ENCODE measurements at places on chromosomes 5 and 9. TPM values are rescaled to one million over a fixed set of nuclear protein-coding genes. Genes with fewer than 3 reads are reported as not detected.

GRCh38 chr5:167783145-167783817 is 508.2 kb upstream of the WWC1 start:
- no peaks in the 10 kb centered on the region for H3K36me3 ChIP-seq
- DNase-seq, result no peak
- no peaks in the 10 kb centered on the region for H3K27me3 ChIP-seq
- H3K4me3 ChIP-seq, result no peak overlapping the region
- H3K27ac ChIP-seq, result no peak overlapping the region

- no peak overlapping the region for H3K4me3 ChIP-seq
- H3K4me1 ChIP-seq, result no peaks in the 10 kb centered on the region
- no peaks in the 10 kb centered on the region for H3K36me3 ChIP-seq
These were observed 100.5 kb upstream of the SNX2 start for GRCh38 chr5:122674385-122674784.

DNA sequence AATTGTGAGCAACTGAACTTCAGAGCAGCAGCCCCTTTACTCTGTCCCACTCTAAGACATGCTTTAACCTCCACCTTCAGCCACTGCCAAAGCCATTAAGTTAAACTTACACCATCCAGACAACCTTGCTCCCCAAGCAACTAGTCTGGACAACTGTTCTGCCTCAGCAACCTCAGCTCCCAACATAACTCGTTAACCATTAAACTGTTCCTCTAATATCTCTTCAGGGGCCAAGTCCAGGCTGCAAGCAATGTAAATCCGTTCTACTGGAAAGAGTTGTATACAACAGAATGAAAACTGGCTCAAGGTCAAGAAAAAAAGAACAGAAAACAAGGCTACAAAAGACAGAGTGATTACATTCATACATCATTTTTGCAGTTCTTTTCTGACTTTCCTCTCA is 131.7 kb upstream of the TARS1 start:
- no peaks in the 10 kb centered on the region for H3K36me3 ChIP-seq
- H3K27ac ChIP-seq, result no peak overlapping the region
- H3K4me3 ChIP-seq, result no peak overlapping the region

GRCh38 chr5:177312649-177313181 is 1.0 kb upstream of the MXD3 start:
- H3K4me3 ChIP-seq, result peak overlapping the region; percentile 95
- H3K27ac ChIP-seq, result peak overlapping the region; percentile 93
- no peaks in the 10 kb centered on the region for H3K27me3 ChIP-seq
- peak; percentile 81 for DNase-seq
- peaks cover 59% of the 10 kb centered on the region for H3K4me1 ChIP-seq

DNA sequence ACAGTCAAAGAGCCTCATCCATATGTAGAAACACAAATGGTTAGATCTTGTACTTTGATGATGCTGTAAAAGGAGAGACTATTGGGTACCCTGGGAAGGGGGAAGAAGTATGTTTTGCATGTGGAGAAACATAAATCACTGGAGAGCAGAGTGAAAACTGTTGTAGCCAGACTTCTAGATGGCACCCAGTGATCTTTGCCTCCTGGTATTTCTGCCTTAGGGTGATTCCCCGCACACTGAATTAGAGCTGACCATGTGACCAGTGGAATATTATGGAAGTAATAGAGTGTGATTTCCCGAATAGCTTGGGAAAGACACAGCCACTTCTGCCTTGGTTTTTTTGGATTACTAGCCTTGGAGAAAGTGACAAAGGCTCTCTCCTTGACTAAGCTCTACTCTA is 174.3 kb downstream of the LPAR1 start:
- no peak for DNase-seq
- H3K4me3 ChIP-seq, result no peak overlapping the region
- H3K27me3 ChIP-seq, result no peaks in the 10 kb centered on the region
- H3K4me1 ChIP-seq, result no peaks in the 10 kb centered on the region

GRCh38 chr9:126720036-126720435 is 84.8 kb upstream of the ZBTB43 start:
- DNase-seq, result no peak
- H3K27ac ChIP-seq, result peak overlapping the region; percentile 92
- H3K4me3 ChIP-seq, result peak overlapping the region; percentile 79

DNA sequence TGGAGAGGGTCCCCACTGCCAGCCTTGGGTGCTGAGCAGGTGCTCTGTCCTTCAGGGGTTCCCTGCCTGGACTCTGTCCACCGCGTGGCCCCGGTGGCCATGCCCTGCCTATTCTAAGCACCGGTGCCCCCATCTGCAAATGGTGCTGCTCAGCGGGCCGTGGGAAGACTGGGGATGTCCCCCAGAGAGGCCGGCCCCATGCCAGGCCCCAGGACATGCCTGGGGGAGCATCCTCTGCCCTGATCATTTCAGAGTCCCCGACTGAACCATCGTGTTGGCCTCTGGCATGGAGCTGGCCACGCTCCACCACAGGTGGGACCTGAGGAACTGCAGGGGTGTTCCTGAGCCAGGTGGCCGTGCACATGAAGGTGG is 64.7 kb downstream of the RXRA start:
- peaks cover 58% of the 10 kb centered on the region for H3K4me1 ChIP-seq
- no peak for DNase-seq

DNA sequence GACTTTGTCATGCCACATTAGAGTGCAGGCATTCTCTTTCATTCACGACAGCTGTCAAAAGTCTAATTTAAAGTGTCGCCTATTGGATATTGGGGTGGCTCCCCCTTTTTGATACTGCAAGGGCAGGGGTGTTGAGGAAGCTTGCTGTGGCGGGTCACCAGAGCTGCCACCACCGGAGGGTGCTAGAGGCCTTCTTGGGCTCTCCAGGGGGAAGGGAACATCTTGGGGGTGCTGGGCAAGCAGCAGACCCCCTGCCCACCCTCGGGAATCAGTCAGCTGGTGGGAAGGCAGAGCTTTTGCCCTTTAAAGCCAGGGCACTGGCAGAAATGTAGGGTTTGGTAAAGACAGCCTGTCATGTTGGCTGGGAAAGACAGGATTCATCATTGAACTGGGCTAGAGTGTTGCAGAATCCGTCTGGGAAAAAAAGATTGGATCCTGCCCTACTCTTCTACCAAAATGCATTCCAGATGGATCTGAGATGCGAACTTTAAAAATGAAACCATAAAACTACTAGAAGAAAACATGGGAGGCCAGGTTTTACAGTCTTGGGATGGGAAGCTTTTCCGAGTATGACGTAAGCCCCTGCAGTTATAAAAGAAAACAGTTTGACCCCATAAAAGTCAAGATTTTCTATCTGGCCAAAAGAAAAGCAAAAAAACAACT is 22.3 kb downstream of the COL5A1 start:
- H3K27me3 ChIP-seq, result no peaks in the 10 kb centered on the region
- no peak overlapping the region for H3K27ac ChIP-seq
- no peaks in the 10 kb centered on the region for H3K4me1 ChIP-seq
- no peak overlapping the region for H3K4me3 ChIP-seq
- no peaks in the 10 kb centered on the region for H3K36me3 ChIP-seq

GRCh38 chr9:7862170-7862569 is 62.6 kb upstream of the DMAC1 start:
- no peak overlapping the region for H3K4me3 ChIP-seq
- no peak for DNase-seq
- H3K27ac ChIP-seq, result no peak overlapping the region
- no peaks in the 10 kb centered on the region for H3K27me3 ChIP-seq
- no peaks in the 10 kb centered on the region for H3K36me3 ChIP-seq
- H3K4me1 ChIP-seq, result no peaks in the 10 kb centered on the region

DNA sequence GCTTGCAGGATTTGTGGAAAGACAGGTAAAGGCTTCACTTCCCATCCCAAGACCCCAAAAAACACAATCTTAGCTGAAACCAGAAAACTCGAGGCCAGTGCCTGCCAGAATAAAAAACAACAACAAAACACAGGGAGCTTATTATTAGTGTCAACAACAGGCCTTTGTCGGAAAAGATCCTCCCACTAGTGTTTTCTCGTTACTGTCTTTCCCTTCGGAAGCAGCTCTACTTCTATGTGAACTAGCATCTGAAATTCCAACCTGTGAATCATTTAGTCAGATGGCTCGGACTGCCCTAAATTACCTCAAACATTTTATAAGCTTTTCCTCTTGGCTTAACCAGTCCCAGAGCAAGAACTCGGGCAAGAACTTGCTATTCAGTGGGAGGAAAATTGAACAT is 122.2 kb upstream of the GNA14 start:
- H3K27me3 ChIP-seq, result no peaks in the 10 kb centered on the region
- no peak overlapping the region for H3K4me3 ChIP-seq

DNA sequence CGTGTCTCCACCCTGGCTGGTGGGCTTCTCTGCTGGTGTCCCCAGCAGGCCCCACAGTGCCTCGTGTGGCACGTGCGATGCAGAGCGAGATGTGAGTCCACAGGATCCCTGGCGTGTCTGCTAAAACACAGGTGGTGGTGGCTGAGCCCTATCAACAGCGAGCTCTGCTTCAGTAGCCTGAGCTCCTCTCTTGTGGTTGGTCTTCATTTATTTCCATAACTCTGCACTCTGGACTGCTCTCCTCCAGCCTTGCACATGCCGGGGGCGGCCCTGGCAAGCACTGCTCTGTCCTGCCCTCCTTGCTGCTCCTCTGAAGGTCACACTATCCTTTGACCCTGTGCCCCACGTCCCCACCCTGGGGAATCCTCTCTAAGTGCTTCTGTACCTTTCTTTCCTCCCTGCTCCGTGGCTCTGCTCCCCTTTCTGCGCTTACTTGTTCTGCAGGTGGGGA is 59.2 kb downstream of the NSUN2 start:
- no peak overlapping the region for H3K27ac ChIP-seq
- H3K27me3 ChIP-seq, result no peaks in the 10 kb centered on the region
- H3K36me3 ChIP-seq, result no peaks in the 10 kb centered on the region
- H3K4me1 ChIP-seq, result no peaks in the 10 kb centered on the region
- no peak for DNase-seq

DNA sequence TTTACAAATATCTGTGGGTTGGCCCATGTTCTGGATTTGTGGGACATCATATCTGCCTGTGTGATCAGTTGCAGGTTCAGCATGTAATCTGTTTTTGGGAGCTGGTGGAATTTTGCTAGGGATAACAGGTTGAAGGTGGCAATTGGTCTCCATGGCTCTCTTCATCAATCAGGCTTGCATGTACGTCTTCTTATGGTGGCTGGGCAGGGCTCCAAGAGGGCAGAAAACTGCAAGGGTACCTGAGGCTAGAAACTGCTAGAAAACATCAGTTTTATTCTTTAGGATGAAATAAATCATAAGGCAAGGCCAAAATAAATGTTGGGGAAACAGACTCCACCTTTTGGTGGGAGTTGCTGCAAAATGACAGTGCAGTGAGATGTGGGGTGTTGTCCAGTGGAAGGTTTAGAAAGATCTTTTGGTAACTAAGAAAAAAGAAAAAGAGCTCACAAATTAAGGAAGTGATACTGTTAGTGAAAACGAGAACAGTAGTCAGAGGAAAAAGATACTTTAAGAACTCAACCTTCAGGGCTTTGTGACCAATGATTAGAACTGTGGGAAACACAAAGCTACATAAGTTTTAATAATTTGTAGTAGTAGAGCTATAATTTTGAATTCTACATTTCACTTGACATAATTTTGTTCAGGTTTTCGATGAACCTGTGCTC is 300.7 kb upstream of the IZUMO3 start:
- H3K36me3 ChIP-seq, result no peaks in the 10 kb centered on the region
- H3K27ac ChIP-seq, result no peak overlapping the region
- DNase-seq, result no peak
- no peaks in the 10 kb centered on the region for H3K27me3 ChIP-seq

DNA sequence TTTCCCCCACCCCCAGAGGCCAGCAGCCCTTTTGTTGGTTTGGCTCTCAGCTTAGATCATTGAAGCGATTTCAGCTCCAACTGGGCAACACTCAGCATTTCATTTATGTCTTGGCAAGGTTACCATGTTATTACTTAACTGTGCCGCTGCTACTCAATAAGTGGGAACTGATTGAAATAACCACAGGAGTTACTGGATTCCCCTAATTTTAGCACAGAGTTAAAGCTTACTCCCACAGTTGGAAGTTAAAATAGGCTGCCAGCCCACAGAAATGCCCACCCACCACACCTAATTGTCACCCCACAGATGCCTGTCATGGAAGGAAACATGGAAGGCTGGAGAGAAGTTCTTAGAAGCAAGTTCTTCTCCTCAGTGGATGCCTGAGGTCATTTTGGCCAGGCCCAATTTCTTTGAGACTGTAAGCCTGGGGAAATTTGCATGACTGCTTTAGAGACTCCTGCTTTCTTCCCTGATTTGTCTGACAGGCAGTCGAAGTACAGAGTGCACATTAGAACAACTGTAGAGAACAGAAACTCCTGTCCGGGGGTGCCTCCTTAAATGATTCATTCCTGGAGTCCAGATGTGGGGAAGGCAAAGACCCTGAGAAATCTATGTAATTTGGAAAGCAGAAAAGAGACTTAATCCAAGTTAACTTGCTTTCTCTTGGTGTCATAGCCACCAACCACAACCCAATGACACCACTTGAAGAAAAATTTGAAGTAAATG is 370.0 kb downstream of the ZSWIM6 start:
- DNase-seq, result no peak
- no peaks in the 10 kb centered on the region for H3K36me3 ChIP-seq

GRCh38 chr5:179137643-179138567 is 77.7 kb downstream of the ZNF354C start:
- DNase-seq, result no peak
- H3K27ac ChIP-seq, result no peak overlapping the region
- peaks cover 2% of the 10 kb centered on the region for H3K36me3 ChIP-seq
- H3K4me3 ChIP-seq, result no peak overlapping the region
- no peaks in the 10 kb centered on the region for H3K27me3 ChIP-seq

GRCh38 chr9:98391406-98391805 is 136.0 kb upstream of the TBC1D2 start:
- H3K4me1 ChIP-seq, result peaks cover 10% of the 10 kb centered on the region
- H3K27ac ChIP-seq, result peak overlapping the region; percentile 55
- no peak overlapping the region for H3K4me3 ChIP-seq
- no peak for DNase-seq
- no peaks in the 10 kb centered on the region for H3K36me3 ChIP-seq
- H3K27me3 ChIP-seq, result peaks cover 2% of the 10 kb centered on the region

DNA sequence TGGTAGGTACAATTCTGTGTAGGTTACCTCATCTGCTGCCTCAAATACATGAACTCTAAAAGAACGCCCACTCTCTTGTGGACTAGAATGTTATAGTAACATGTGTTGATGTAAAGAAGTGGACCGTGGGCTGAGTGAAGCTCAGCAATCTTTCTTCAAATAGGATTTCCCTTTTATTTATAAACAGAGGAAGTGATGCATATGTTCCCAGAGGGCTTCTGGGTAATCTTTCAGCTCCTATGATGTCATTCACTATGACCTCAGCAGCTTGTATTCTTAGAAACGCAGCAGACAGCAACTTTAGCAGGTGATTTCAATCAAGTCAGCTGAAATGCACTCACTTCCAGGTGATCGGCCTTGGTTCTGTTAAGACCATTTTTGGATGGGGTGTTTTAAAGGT is 14.4 kb downstream of the F2RL2 start:
- H3K36me3 ChIP-seq, result peaks cover 42% of the 10 kb centered on the region
- H3K4me1 ChIP-seq, result peaks cover 8% of the 10 kb centered on the region
- DNase-seq, result no peak
- no peak overlapping the region for H3K4me3 ChIP-seq
- no peak overlapping the region for H3K27ac ChIP-seq

PCDHGC5 gene
- not detected for total RNA-seq

CSF1R gene
- total RNA-seq, result not detected

IL9 gene
- total RNA-seq, result not detected

FAM200C gene
- total RNA-seq, result 0.45 TPM

NIPAL4 gene
- total RNA-seq, result not detected

GMCL2 gene
- not detected for total RNA-seq

RAB3C gene
- total RNA-seq, result not detected

ZFP37 gene
- total RNA-seq, result 0.76 TPM

F12 gene
- total RNA-seq, result 3.5 TPM

GHR gene
- not detected for total RNA-seq

CRAT gene
- total RNA-seq, result 21.9 TPM

FGF10 gene
- not detected for total RNA-seq

LAMC3 gene
- not detected for total RNA-seq

CDH9 gene
- not detected for total RNA-seq

SLC1A1 gene
- total RNA-seq, result 0.13 TPM

PTTG1 gene
- 138 TPM for total RNA-seq

CDKN2A gene
- total RNA-seq, result 32.9 TPM

LIFR gene
- not detected for total RNA-seq
